ENCODE measurements at places on chromosomes 3 and 15.

DNA sequence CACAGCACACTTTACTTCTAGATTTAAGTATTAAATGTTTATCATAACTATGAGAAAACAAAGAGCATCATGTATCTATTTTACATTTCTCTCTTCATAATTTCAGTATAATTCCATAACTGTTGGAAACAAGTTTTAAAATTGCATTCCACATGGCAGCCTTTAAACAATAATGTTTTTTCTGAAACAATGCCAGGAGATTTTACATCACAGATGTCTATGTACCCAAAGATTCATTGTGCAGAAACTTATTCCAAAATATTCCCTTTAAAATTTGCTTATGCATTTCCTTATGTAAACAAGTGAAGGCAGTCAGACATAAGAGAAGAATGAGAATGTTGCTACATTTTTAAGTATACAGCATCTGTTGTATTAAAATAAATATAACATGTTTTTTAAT, 324.9 kb upstream of the COL8A1 start:
- no peak for DNase-seq

GRCh38 chr15:27792756-27793264, 306.3 kb downstream of the OCA2 start:
- DNase-seq, result no peak

- DNase-seq, result no peak
These were observed 100.9 kb downstream of the CLSTN2 start for GRCh38 chr3:140035871-140036270.

GRCh38 chr3:14822134-14822533, 3.4 kb downstream of the FGD5 start:
- no peak for DNase-seq

GRCh38 chr3:69999140-70000027, at the start of gene SAMMSON:
TSS of gene SAMMSON (plus strand) at chr3:69999733.
- no peak for DNase-seq

DNA sequence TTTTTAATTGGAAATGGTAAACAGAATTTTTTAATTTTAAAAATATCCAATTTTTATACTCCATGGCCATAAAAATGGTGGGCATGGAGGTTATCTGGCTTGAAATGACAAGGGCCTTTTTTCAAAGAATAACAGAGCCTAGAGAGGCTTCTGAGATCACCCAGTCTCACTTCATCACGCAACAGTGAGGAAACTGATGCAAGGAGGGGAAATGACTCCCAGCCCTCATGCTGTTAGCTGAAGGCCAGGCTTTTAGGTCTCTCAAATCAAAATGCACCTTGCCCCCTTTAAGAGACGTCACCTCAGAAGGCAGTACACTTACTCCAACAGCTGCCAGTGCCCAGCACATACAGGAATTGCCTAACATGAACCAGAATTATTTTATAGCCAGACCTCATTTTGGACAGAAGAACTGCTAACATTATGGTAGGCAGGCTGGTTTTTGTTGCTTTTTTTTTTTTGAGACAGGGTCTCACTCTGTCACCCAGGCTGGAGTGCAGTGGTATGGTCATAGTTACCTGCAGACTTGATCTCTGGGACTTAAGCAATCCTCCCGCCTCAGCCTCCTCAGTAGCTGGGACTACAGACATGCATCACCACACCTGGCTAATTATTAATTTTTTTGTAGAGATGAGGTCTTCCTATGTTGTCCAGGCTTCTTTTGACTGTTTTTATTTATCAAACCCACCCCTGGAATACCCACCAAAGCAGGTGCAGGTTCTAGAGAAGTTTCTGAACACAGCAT, 9.1 kb downstream of the RAB43 start:
- no peak for DNase-seq

GRCh38 chr15:68363353-68363752, 68.6 kb downstream of the ITGA11 start:
- DNase-seq, result no peak

DNA sequence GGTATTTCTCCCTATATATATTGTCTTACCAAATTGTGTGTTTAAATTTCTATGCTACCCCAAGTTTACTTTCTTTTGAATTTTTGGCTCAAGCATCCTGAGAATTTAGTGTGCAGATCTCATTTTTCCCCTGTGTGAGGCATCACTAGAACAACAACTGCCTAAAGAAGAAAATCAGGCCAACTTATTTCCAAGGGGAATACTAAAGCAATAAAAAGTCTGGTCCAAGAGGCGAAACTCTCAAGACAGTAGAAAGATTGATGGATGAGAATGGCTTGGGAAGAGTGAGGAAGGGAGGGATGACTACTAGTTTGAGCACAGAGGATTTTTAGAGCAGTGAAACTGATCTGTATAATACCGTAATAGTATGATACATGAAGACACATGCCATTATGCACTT, 86.3 kb upstream of the CFAP20DC start:
- no peak for DNase-seq

DNA sequence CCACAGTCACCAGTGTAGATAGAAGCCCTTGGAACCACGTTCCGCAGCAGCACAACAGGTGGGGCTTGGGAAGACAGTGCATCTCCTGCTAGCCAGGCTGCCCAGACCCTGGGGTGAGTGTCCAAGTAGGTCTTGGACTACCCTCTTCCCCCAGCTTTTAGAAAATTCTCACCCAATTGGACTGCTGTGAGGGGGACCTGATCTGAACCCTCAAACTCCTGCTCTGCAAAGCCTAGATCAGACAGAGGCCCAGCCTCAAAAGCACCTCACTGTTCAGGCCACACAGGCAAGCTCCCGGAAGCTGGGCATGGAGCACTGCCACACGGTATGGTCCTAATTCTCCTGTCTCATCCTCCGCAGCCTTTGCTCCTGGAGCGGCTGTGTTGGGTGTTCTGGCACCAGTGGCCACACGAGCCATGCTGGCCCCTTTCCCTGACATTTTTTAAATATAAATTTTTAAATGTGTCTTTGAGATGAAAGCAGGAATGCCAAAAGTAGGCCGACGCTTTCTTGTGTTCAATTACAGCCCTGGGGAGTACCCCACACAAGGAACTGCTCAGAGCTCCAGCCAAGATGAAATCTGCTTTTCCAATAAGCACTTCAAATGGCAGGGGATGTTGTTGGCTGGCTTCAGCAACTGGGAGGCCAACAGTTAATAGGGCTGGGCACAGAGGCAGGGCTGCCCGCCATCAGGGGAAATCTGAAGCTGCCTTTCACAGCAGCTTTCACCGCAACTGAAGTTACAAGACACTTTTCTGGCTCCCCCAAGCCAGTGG, 40.9 kb downstream of the CPN2 start:
- DNase-seq, result no peak

GRCh38 chr3:153293265-153293664, 131.2 kb downstream of the RAP2B start:
- no peak for DNase-seq

- DNase-seq, result no peak
These were observed 163.8 kb downstream of the SUCLG2 start for GRCh38 chr3:67490658-67491057.

All from osteocyte (in vitro differentiated cells).